ENCODE measurements at places on chromosomes 16 and 17.

- no peak for DNase-seq
These were observed 52.3 kb upstream of the ARL6IP1 start for GRCh38 chr16:18853694-18854093.

DNA sequence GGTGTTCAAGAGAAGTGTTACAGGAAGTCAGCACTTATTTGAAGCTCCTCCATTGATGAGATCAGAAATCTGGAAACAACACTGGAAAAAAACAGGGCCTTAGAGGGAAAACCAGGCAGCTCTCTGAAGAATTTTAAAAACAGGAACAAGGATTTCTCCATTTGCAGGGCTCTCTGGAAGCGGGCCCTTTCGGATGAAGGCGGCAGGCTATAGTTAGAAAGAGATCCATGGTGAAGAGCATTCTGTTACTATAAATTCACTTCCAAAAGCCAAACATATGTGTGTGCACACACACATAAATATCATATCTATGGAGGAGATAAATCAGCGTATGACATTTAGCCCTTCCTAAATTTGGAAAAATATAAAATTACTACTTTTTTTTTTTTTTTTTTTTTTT, 42.6 kb upstream of the GRIN2A start:
- no peak for DNase-seq

GRCh38 chr16:55091871-55092230, 161.2 kb downstream of the IRX5 start:
- no peak for DNase-seq

DNA sequence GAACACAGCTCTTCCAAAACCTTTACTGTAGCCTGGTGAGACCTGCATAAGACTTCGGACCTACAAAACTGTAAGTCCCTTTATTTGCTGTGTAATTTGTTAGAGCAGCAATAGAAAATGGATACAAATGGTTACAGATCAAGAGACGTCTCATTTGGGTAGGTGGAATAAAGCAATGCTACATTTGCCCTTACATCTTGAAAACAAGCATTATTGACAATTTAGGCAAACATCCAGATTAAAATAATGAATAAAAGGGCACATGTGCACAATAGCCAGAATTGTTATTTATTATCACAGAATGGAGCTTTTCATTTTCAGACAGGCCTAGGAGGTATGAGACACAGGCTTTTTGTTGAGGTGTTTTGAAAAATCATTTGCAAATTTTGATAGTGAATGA, 222.2 kb upstream of the CPHXL start:
- DNase-seq, result no peak

DNA sequence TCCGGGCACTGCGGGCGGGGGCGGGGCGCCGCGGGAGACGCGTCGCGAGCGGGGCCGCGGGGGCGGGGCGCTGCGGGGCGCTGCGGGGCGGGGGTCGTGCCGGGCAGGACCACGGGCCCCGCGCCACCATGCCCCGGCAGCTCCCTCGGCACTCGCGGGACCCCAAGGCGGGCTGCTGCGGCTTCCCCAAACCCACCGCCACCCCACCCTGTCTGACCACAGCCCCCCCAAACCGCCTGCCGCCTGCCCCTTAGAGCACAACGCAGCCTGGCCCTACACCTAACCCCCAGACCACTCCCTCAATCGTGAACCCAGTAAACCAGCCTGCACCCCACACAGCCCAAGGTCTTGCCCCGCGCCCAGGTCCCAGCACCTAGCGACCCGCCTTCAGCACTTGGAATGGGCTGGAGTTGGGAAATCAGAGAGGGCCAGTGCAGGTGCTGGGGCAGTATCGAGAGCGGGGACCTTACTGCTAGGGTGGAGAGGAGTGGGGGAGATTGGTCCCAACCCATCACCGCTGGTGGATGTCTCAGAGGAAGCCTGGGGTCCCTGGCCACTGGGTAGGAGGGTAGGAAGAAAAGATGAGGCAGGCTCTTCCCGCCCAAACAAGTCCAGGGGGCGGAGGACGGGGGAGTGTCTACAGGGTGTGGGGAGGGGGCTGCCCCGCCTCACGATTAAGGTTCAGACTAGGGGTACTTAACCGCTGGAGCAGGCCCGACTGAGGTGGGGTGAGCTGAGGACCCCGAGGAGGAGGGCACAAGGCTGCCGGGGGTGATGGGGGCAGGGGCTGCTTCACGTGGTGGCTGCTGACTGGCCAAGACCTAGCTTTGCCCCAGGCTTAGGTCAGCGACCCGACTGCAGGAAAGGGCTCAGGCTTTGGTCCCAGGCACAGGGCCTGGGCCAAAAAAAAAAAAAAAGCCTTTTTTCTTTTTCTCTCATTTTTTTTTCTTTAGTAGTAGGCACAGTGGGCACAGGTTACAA, 539 bp upstream of the VAMP2 start:
- DNase-seq, result no peak

DNA sequence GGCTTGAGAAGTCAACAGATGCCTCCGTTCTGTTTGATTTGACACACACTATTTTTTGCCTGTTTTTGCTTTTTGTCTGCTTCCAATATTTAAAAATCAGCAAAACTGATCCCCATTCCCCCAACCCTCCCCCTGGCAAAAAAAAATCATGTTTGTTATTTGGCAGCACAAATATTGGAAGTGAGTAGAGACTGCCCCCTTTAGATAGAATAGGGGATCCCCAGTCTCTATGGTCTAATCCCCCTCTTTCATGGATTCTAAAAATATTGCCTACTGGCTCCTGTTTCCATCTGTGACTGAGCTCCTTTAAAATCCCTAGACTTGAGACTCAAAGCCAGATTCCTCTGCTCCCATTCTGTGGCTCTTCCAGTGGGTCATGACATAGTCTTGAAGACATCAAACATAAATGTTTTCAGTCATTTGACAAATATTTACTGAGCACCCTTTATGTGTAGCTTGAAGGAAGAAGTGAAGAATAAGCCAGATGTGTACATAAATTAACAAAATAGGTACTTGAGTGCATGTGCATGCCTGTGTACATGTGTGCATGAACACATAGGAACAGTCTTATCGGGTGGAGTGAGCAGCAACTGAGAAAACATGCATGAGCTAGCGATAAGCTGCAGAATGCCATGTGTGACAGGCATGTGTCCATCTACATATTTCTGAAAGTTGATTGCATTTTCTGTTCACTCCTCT, 101.2 kb downstream of the SALL1 start:
- no peak for DNase-seq

DNA sequence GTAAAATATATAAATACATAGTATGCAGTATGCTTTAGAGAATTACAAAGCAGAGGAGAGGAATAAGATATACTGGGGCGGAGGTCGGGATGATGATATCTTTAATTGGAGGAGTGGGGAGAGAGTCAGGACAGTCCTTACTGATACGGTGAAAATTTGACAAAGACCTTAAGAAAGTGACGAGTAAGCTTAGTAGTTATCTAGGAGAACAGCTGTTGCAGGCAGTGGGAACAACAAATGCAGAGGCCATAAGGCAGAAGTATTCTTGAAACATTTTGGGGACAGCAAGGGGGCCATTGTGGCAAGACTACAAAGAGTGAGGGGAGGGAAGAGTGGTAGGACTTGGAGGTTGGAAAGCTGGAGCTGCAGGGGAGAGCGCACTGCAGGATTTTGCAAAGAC, 22.3 kb upstream of the CDC6 start:
- no peak for DNase-seq

- no peak for DNase-seq
These were observed 57.3 kb downstream of the RAP1GAP2 start for GRCh38 chr17:2853283-2854142.
